ENCODE measurements at places on chromosomes 4 and X.

GRCh38 chr4:6334203-6334887, 64.7 kb downstream of the WFS1 start:
- DNase-seq, result no peak

DNA sequence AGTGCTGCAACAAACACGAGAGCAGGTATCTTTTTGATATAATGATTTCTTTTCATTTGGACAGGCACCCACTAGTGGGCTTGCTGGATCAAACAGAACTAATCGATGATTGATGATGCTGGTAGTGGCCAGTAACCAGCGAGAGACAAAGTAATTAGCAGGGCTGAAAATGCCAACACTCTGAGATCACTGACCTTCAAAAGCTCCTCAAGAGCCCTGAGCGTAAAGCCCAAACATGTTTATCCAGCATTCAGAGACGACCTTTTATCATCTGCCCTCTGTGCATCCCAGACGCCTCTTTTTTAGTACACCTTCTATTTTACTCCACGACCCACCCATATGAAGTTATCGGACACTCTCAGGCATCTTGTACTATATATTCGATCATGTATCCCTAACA, 186.2 kb downstream of the PRDM5 start:
- no peak for DNase-seq

DNA sequence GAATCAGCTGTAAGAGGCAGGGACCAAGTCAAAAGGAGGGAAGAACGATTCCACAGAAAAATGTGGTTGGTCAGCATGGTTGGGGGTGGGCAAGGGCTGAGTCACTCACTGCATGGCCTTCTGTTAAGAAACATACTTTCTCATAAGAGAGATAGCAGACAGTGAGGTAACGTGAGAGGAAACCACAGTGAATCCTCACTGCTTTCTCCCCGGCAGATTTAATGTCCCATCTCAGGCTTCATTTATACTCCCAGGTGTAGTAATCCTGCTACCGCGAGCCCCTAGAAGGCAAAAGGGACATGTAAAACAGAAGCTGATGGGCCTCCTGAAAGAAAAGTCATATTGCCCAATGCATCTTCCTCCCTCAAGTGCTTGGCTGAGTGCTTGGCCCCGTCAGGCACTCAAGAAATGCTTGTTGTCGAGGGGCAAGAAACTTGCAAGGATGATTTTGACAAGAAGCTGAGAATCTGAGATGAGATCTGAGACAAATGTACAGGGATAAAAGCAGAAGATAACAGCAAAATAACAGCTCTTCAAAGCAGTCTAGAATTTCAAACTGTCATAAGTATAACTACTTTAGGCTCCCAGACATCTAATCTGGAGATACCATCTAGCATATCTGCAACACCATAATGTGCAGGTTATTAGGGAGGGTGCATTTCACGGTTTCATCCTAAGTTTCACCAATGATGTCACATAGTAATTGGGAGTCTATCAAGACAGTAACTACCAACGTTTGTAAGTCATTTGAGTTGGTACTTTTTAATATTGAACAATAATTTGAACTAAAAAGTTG, 40.2 kb downstream of the SH3KBP1 start:
- DNase-seq, result no peak

DNA sequence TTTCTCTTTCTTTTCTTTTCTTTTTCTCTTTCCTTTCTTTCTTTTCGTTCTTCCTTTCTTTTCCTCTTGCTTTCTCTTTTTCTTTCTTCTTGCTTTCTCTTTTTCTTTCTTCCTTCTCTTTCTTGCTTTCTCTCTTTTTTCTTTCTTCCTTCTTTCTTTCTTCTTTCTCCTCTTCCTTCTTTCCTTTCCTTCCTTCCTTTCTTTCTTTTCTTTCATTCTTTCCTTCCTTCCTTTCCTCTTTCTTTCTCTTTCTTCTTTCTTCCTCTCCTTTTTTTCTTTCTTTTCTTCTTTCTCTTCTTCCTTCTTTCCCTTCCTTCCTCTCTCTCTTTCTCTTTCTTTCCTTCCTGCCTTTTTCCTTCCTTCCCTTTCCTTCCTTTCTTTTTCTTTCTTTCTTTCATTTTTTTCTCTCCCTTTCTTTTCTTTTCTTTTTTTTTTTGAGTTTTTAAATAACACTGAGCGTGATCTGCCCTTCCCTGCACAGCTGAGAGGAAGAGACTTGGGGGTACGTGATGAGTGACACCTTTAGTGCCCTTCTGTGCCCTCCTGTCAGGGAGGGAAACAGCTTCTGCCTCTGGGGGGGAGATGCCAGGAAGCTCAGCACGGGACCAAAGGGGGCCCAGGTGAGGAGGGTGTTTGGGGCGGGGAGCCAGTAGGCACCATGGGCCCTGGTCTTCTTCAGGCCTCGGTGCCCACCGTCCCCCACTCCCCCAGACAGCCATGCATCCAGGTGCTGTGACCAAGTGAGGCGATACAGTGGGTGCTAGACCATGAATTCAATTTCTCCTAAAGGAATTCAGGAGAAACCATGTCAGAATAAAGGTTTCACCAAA, 36.6 kb upstream of the CDKN2AIP start:
- DNase-seq, result no peak

GRCh38 chr4:1207603-1208265, 35.4 kb upstream of the SPON2 start:
- no peak for DNase-seq

DNA sequence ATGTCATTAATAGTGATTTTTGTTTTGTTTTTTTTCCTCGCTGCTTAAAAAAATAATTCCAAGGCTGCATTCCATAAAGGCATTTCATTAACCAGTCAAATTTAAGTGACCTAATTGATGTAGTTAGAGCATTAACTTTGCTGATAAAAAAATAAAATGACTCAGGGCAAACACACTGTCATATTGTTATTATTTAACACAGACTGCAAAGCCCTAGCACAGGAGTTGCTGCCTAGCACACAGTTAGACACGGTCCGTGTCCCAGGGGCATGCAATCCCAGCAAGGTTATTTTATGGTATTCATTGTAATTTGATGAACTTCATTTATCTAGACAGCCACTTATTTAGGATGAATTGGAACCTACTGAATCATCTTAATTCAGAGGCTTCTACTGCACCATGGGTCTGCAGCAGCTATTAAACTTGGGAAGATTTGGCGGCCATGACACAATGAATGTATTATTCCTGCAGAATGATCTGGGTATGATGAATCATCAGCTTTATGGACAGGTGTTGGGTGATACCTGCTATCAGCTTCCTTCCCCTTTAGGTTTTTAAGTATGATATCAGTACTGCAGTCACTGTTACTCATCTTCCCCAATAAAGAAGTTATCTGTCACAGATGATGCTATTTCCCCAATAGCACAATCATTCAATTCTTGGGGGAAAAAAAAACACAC, 182.7 kb downstream of the PPARGC1A start:
- no peak for DNase-seq

DNA sequence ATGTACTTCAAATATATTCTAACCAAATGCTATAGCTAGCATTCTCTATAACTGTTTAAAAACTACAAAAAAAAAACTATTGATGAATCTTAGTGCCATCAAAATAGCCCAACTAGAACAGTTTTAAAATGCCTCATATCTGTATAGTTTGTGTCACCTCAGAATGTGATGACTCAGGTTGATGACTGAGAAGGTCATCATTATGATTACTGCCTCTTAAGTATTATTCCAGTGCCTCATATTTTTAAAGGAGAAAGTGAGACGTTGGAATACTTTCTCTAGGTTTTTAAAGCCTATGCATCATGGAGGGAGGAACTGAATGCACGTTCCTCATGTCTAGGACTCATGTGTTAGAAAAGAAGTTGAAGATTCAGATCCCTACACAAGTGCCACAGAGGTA, 88.2 kb downstream of the TMA16 start:
- no peak for DNase-seq

- DNase-seq, result no peak
Observed at GRCh38 chrX:43664258-43664657, 8.2 kb downstream of the MAOA start.

GRCh38 chr4:121679951-121680350, 16.8 kb downstream of the ANXA5 start:
- DNase-seq, result no peak

DNA sequence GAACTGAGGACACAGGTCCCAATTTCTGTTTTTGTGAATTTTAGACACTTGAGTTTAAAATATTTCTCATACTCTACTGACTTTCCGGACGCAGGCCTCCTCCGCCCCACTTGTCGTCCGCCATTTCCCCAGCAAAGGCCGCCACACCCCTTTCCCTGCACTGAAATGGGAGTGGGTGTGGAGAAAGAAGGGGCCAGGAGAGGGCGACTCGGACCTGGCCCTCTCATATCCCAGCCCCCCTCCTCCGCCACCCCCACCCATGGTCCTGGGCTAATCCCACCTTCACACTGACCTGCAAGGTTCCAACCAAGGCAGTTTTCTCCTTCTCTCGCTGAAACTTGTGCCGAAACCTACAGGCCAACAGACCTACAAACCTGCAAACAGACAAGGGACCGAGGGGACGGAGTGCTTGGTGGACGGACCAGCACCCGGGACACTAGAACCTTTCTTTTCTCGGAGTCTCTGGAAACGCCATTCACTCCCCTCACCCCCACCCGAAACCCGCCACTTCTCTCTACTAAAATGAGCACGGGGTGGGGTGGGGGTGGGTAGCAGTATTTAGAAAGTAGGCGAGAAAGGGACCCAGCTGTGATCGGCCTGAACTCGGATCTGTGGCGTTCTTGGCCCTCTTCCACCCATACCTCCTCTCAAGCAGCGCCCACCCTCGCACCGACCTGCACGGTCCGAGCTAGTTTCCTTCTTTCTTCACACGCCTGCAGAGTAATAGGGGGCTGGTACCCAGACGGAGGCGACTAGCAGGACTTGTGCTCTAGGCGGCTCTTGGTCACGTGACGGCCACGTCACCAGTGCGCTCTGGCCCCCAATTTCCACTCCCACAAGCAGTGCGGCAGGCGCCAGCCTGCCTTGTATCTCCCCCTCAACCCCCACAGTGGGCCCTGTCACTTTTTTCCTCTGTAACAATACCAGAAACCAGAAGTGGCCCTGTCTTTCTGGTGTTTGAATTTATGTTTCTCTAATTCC, at the start of gene ARMCX6:
TSS of gene ARMCX6 (minus strand) at position 790 of the 981 bp plus-strand sequence. CDS start 1,380 bp downstream, outside the sequence.
- peak; percentile 60 for DNase-seq

- DNase-seq, result no peak
Observed at GRCh38 chr4:44544158-44544557, 95.5 kb upstream of the KCTD8 start.

Measured in T-helper 9 cell (primary cell).